ENCODE measurements at places on chromosomes 7 and 10.

DNA sequence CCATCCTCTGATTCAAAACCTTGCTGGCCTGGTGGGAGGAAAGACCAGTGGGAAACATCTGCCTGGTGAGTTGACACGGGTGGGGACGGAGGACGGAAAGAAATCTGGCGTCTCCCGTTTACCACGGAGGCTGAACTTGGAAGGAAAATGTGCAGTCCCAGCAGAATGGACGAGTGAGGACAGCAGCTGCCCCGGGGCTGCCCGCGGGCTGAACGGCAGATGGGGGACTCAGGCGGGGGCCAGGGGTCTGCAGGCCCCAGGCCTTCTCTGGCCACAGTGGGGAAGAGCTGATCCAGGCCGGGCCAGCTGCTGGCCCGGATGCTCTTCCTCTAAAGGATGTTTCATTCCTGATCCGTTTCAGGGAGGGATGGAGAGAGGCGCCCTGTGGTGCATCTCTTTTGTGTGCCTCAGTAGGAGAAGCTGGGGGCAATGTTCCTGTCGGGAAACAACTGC lies 147.5 kb upstream of the CHST15 start:
- no peak for DNase-seq

DNA sequence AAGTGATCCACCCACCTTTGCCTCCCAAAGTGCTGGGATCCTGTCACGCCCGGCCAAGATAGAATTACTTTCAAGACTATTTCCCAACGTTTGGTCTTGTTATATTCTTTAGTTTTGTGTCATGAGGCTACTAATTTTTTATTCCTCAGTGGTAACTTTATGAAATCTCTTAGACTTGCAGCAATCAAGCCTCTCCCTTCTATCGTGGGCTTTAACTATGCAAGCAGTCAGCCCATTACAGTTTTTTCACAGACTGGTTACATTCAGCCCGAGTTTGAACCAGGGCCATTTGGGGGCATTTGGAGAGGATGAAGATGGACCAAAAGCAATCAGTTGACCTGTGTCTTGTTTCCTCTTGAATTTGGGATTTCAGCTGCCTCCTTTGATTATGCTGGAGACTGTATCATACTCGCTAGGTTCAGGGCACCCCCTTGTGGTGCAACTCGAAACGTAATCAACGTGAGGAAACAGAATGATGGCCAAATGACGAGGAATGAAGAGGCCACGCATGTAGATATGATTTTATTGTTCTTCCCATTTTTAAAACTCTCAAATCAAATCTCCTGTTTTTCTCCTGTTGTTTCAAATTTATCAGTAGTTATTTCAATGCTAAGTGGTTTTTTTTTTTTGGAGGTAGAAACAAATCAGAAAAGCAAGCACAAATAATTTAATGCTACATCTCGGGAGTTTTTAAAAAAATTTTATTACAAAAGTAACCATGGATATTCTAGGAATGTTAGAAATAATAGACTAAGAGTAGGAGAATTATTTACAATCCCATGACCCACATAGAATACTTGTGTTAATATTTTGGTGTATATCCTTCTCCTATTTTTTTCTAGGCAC lies 151.6 kb downstream of the KIAA1217 start:
- no peak for DNase-seq

- DNase-seq: no peak
These were observed 23.9 kb upstream of the MPP7 start for GRCh38 chr10:28326516-28327490.

- DNase-seq: no peak
These were observed 3.6 kb upstream of the CDH23 start for GRCh38 chr10:71392791-71393781.

GRCh38 chr7:70380421-70381015 lies 751.4 kb upstream of the GALNT17 start:
- DNase-seq: no peak

DNA sequence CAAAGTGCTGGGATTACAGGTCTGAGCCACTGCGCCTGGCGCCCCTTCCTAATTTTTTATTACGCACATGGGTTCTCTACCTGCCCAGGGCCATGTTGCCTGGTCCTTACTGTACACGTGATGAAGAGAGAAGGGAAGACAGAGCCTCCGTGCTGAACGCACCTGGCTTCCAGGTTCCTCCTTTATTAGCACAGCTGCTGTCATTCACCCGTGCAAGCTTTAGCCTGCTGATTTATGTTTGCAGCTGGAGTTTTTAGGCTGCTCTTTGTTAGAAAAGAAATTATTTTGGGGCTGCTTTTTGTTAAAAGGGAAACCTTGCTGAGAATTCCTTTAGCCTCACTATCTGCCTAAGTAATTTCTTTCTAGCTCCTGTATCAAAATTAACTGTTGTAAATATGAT lies 417.0 kb downstream of the CALN1 start:
- no peak for DNase-seq

- no peak for DNase-seq
These were observed 251.3 kb downstream of the REEP3 start for GRCh38 chr10:63772491-63772890.

- DNase-seq: no peak
These were observed 34.4 kb downstream of the UBTD1 start for GRCh38 chr10:97532935-97533671.

GRCh38 chr10:45446858-45447257 lies 72.8 kb downstream of the ALOX5 start:
- DNase-seq: no peak
